C1 segment of cervical spinal cord (tissue), 14 donors: ENCODE measurements at places on chromosomes 3 and 15.

DNA sequence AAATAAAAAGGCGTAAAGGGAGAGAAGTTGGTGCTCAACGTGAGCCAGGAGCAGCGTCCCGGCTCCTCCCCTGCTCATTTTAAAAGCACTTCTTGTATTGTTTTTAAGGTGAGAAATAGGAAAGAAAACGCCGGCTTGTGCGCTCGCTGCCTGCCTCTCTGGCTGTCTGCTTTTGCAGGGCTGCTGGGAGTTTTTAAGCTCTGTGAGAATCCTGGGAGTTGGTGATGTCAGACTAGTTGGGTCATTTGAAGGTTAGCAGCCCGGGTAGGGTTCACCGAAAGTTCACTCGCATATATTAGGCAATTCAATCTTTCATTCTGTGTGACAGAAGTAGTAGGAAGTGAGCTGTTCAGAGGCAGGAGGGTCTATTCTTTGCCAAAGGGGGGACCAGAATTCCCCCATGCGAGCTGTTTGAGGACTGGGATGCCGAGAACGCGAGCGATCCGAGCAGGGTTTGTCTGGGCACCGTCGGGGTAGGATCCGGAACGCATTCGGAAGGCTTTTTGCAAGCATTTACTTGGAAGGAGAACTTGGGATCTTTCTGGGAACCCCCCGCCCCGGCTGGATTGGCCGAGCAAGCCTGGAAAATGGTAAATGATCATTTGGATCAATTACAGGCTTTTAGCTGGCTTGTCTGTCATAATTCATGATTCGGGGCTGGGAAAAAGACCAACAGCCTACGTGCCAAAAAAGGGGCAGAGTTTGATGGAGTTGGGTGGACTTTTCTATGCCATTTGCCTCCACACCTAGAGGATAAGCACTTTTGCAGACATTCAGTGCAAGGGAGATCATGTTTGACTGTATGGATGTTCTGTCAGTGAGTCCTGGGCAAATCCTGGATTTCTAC is at the start of gene RARB:
TSS of gene RARB (plus strand) at position 322 of the 847 bp plus-strand sequence. CDS start at position 791, 469 bp downstream.
- DNase-seq: peak; percentile 57

- peak; percentile 33 for DNase-seq
These were observed 175.4 kb upstream of the LINGO1 start for GRCh38 chr15:77808075-77808474.

GRCh38 chr15:57923306-57923705 is 142.2 kb downstream of the ALDH1A2 start:
- no peak for DNase-seq

DNA sequence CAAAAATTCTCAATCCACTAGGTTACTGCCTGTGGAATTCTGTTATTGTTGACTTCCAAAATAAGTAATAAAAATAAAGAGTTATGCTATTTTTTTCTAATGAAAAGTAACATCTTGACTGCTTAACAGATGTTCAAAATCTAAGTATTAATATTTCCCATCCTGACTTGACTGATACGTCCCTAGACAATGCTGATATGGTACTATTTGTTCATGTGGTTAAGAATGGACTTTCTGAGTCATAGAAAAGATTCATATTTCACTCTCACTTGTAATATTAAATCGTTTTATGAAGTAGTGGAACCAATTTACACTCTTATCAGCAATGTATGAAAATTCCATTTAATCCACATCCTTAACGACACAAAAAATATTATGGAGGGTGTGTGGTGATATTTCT is 104.8 kb upstream of the PLSCR5 start:
- DNase-seq: no peak

GRCh38 chr3:187941135-187941847 is 196.0 kb upstream of the BCL6 start:
- DNase-seq: no peak

DNA sequence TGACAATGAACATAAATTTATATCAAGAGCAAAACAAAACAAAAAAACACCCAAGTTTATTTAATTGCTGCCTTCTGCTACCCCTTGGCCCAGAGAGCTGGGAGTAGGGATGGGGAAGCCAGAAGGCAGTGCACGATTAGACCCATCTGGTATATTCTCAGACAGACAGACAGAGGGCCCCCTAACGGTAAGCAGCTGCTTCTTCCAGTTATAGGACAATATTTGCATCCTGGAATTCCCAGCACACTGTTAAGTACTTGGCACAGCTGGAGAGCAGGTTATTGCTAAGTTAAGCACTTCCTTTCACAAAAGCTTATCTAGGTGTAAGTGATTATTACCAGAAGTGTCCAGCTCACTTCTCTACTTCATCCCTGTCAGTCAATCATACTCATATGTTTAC is 39.3 kb downstream of the C2CD4B start:
- no peak for DNase-seq

DNA sequence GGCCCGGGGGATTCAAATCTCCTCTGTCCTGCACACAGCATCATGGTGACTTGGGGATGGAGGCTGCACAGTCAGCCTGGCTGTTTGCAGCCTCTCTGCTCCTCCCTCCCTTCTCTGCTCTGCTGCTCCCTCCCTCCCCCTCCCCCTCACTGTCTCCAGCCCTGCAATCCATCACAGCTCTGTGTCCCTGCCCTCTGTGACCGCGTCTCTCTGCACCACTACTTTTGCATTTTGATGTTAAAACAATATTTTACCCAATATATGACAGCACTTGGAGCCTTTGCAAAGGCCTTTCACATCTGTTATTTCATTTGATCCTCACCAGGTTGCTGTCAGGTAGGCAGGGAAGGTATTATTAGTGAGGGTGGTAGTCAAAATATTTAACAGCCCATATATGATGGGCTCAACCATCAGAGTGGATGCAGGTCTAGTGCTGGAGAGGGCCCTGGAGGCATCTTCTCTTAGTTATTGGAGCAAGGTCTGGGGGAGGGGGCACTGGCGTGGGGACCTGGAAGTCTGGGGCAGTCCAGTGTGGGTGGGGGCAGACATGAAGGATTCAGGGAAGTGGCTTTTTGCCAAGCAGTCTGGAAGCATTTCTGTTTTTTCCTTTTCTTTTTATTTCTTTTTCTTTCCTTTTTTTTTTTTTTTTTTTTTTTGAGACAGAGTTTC is 16.3 kb upstream of the VPS8 start:
- no peak for DNase-seq

- DNase-seq: no peak
These were observed 4.4 kb downstream of the ZBTB38 start for GRCh38 chr3:141372656-141373055.

DNA sequence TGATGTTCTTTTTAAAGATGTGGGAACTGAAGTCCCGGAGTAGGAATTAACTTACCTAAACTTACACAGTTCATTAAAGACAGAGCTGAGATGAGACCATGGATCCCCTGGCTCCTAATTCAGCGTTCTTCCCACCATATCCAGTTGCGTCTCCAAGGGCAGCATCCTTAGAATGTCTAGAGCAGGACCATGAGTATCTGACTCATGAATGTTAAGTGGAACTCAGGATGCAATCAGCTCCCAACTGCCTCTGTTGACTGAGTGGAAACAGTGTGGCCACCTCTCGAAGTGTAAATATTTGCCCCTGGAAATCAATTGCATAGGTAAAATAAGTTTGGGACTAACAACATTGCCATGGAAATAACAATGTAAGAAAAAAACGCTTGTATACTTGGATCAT is 2.5 kb downstream of the SNTN start:
- no peak for DNase-seq

DNA sequence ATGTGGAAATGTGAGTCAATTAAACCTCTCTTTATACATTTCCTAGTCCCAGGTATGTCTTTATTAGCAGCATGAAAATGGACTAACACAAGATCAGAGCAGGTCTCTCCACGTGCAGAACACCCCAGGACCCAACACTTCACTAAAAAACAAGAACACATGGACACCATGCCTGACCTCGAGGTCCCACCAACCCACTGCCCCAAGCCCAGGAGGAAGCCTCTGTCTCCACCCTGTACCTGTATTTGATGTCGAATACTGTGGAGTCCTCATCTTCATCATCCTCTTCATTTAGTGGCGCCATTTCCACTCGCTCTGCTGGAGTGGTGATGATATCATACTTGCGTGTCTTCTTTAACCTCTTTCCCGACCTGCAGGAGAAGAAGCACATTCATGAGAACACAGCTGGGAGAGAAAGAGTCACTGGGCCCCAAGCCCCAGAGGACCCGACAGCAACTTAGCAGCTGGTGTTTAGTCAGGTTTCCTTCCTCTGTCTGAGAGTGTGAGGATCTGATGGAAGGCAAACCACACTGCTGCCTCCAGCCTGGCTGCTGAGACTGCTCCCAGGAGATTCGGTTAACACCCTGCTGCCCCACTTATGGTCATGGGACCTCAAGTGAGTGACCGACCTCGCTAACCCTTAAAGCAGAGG is 25.5 kb downstream of the FAM174B start:
- no peak for DNase-seq

DNA sequence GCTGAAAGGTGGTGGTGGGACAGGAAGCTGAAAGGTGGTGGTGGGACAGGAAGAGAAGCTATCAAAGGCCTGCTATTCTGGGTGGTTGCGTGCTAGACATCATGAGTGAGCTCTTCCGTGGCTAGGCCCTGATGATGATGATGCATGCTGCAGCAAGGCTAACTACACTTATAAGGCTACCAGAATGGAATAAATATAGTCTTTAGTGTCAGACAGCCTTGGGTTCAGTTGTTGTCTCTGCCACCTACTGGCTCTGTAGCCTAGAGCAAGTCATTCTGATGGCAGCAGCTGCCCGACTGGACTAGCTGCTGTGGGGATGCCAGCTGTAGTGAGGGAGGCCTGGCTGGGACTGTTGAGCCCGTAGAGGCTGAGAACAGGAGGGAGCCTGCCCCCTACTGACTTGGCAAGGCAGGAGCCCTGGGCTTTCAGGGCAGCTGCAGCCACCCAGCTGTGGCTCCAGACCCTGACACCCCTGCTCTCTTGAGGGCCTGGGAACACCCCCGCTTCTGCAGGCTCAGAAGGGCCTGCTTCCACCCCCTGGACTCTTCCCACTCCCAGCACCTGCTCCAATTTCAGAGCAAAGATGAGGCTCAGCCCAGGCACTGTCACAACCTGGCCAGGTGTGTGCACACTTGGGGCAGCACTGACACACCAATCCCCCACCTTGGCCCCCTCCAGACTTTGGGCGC is 21.4 kb upstream of the ZBED2 start:
- DNase-seq: no peak

GRCh38 chr15:91348752-91349500 is 248.9 kb downstream of the SV2B start:
- DNase-seq: no peak

GRCh38 chr3:175383813-175384212 is 524.7 kb downstream of the NAALADL2 start:
- DNase-seq: no peak

DNA sequence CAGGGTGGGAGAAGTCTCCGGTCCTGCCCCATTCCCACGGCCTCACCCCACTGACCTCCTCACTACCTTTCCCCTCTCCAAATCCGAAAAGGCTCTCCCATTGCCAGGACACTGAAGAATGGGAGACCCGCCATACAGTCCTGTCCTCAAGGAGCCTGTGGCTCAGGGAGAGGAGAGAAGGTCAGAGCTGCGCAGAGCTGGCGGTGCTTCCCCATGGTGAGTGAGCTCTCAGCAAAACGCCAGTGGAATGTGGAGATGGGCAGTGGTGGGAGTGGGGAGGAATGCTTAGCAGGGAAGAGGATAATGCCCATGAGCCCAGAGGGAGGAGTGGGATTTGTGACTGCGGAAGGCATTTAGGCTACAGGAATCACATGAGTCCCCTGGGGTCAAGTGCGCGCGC is 20.1 kb downstream of the FAM43A start:
- DNase-seq: no peak

GRCh38 chr3:72185549-72186399 is 400.8 kb upstream of the PROK2 start:
- DNase-seq: no peak

DNA sequence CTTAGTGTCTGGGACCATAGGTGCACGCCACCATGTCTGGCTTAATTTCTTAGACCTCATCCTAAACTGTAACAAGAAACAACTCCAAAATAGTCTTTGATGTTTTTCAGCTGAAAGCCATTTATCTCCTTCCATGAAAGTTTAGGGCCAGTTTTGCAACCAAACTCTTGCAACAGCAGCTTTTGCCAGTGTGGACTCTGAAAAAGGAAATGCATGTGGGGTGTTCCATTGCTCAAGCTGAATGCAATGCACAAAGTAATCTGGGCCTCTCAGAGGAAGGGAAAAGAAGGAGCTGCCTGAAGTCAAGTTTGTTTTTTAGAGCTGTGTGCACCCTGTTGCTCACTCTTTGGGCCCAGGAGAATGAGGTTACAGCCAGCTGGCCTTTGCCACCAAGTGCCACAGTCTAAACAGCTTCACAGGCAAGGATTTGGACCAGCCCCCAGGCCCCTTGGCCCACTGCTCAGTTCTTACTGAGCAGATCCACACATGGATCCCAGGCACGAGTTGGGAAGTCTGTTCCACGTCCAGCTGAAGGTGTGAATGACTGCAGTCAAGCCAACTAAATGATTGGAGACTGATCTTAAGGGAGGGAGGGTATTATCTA is 212.3 kb upstream of the LRRFIP2 start:
- DNase-seq: no peak

DNA sequence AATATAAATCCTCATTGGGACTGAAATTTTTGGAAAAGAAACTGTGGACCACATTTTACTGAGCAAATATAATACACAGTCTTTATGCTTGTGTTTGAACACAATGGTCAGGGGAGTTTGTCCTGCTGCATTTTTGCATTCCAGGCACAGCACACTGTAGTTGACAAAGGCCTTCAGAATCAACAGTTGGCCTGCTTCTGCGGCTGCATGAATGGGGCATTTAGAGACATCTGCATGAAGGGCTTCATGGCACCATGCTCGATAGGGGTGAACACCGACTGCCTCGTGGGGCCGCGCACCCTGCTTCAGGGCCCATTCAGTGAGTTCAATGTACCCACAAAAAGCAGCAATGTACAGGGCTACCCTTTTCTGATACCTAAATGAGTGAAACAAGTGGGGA is 15.4 kb upstream of the COMMD2 start:
- DNase-seq: peak; percentile 72

DNA sequence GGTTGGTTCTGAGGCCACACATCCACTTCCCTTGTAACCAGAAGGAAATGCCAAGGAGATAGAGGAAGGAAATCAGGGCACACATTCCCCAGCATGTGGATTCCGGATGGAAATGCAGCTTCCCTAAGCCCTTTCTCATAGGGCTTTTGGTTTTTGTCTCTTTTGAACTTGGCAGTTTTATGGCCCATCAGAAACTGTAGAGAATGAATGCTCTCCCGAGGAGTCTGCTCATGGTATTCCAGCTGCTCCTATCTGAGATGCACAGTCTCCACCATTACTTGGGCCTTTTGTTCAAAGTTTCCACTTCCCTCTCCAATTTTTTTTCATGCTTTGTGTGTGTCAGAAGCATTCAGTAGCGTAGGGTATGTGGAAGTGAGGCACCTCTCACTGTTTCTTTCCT is 21.2 kb downstream of the XYLB start:
- no peak for DNase-seq

GRCh38 chr15:92409006-92409405 is 15.3 kb downstream of the ST8SIA2 start:
- no peak for DNase-seq

- DNase-seq: no peak
These were observed 74.7 kb downstream of the CMSS1 start for GRCh38 chr3:99892332-99892731.

- no peak for DNase-seq
These were observed 10.7 kb downstream of the MUC13 start for GRCh38 chr3:124923833-124924232.
